ENCODE measurements at places on chromosomes 7 and 10.

GRCh38 chr10:52436664-52437063 lies 122.6 kb downstream of the DKK1 start:
- no peaks in the 10 kb centered on the region for H3K4me1 ChIP-seq
- no peak for DNase-seq
- H3K4me3 ChIP-seq = no peak overlapping the region

DNA sequence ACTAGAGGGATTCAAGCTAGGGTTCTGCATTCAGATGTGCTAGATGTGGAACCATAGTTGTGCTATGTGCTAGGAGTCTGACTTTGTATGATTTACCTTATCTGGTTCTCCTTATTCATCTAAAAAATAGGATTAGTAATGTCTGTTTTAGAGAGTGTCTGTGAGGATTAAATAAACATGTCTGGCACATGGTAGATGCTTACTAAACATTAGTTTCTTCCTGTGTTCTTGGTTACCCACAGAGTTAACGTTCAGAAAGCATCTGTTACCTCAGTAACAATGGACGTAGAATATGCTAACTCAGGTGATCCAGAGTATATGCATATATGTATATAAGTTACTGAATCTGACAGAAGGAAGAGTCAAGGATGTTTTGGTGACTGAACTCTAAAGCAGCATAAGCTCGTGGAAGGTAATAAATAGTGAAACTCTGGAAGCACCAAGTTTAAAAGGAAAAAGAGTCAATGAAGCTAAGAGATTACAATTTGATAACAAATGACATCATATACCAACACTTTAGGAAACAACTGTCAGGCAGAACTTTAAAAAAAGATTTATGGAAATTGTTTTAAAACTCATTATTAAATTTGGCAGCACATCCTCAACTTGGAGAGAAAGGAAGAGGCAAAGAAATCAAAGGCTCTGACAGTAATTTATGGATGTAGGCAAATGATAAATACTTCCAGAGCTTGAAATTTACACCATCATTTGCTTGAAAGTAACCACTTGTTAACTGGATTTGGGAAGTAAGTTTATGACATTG lies 127.0 kb downstream of the CCNY start:
- no peaks in the 10 kb centered on the region for H3K4me1 ChIP-seq
- H3K36me3 ChIP-seq = no peaks in the 10 kb centered on the region
- no peak for DNase-seq
- no peak overlapping the region for H3K27ac ChIP-seq

GRCh38 chr10:125132344-125132743 lies 28.0 kb downstream of the CTBP2 start:
- H3K4me1 ChIP-seq = no peaks in the 10 kb centered on the region
- DNase-seq = no peak
- H3K36me3 ChIP-seq = peaks cover 4% of the 10 kb centered on the region
- H3K27me3 ChIP-seq = peaks cover 28% of the 10 kb centered on the region

DNA sequence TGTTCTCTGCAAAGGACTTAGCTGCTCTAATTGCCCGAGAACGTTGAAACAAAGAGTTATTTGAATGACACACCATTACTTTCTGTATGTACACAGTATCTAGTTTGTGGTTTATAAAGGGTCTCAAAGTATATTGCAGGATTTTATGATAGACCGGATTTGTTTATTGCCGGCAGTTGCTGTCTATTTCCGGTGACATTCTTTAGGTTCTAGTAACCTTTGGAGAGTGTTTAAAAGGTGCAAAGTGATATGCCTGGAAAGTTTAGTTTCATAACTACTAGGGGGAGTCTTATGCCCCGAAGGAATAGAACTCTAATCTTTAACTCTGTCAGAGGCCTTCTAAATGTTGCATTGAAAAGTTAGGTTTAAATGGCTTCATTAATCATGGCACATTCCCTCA lies 63.8 kb downstream of the PAPSS2 start:
- H3K4me3 ChIP-seq = no peak overlapping the region
- no peaks in the 10 kb centered on the region for H3K36me3 ChIP-seq
- no peaks in the 10 kb centered on the region for H3K4me1 ChIP-seq
- H3K27me3 ChIP-seq = peaks cover 17% of the 10 kb centered on the region
- H3K27ac ChIP-seq = no peak overlapping the region
- DNase-seq = no peak

- H3K36me3 ChIP-seq = no peaks in the 10 kb centered on the region
- H3K4me1 ChIP-seq = no peaks in the 10 kb centered on the region
- no peak overlapping the region for H3K4me3 ChIP-seq
- H3K27ac ChIP-seq = no peak overlapping the region
- DNase-seq = no peak
- H3K27me3 ChIP-seq = peaks cover 9% of the 10 kb centered on the region
Observed at GRCh38 chr7:503575-504111, 16.0 kb downstream of the PDGFA start.

DNA sequence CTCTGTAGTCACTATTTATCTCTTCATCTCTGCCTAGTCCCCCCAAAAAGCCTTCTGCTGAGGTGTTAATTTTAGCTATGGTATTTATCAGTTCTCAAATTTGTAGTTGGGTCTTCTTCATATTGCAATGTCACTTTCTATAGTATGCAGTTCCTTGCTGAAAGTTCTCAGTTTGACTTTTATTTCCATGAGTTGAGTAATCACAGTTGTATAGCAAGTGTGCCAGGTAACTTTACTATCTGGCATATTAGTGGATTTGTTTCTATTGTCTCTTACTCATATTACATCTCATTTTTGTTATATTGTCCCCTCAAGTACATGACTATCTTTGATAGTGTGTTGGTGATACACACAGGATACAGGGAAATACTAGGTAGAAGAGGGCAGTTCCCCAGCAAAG lies 152.8 kb downstream of the CUBN start:
- H3K4me3 ChIP-seq = no peak overlapping the region
- H3K4me1 ChIP-seq = no peaks in the 10 kb centered on the region

DNA sequence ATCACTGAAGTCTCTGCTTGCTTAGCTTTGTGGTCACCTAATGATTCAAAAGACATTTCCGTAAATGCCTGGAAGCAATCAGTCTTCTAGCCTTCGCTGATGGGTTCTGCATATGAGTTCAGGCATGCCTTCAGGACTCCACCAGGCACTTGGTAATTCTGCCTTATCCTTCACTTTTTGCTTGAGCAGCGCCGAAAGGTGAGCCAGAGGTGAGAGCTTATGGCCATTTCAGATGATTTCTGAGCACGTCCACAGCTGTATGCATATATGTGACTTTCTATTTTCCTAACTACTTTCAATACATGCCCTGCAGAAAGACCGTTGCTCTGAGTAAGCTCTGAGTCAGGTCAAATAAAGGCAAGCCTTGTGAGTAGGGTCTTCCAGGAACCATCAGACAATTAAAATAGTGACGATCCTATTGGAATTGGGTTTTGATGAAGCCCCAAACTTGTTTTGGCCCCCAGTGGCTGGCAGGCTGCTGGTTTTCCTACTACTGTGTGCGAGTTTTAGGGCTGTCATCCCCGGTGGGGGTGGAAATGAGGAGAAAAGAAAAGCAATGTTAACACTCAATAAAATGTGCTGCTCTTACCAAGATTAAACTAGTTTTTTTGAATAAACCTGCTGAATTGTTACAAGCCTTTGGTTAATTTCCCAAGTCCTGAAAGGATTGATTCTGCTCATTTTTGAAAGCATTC lies 154.4 kb upstream of the AKR1E2 start:
- H3K36me3 ChIP-seq = no peaks in the 10 kb centered on the region
- H3K4me3 ChIP-seq = no peak overlapping the region
- no peak overlapping the region for H3K27ac ChIP-seq
- DNase-seq = no peak
- H3K4me1 ChIP-seq = no peaks in the 10 kb centered on the region
- peaks cover 56% of the 10 kb centered on the region for H3K27me3 ChIP-seq

DNA sequence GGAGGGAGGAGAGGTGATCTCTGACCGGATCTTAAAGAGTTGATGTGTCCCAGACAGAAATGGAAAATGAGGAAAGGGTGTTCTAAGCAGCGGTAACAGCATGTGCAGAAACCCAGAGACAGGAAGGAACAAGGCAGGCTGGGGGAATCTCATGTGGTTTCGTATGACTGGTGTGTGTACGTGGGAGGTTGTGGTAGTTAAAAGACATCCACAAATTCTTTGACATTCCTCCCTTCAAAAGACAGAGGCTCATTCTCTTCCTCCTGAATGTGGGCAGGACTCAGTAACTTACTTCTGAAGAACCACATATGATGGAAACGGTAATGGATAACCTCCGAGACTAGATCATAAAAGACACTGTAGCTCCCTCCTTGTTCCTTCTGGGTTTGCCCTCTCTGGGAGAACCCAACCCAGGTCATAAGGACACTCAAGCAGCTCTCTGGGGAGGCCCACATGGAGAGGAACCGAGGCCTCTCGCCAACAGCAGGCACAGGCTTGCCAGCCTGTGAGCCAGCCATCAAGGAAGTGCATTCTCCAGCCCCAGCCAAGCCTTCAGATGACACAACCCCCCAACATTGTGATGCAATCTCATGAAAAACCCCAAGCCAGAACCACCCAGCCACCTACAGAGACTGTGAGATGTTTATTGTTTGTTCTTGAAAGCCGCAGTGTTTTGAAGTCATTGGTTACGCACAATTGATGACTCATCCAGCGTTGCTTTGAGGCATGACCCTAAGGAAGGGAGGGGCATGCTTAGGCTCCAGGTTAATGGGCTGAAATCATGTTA lies 116.0 kb downstream of the SLIT1 start:
- no peak overlapping the region for H3K27ac ChIP-seq
- DNase-seq = no peak

- no peaks in the 10 kb centered on the region for H3K36me3 ChIP-seq
- no peak overlapping the region for H3K27ac ChIP-seq
- no peak for DNase-seq
- peaks cover 12% of the 10 kb centered on the region for H3K27me3 ChIP-seq
Observed at GRCh38 chr10:122706467-122706866, 6.8 kb upstream of the C10orf120 start.

- no peak overlapping the region for H3K4me3 ChIP-seq
- DNase-seq = no peak
- H3K36me3 ChIP-seq = peaks cover 46% of the 10 kb centered on the region
- H3K27me3 ChIP-seq = no peaks in the 10 kb centered on the region
- peaks cover 10% of the 10 kb centered on the region for H3K4me1 ChIP-seq
Observed at GRCh38 chr7:894927-895450, 18.6 kb downstream of the GET4 start.

DNA sequence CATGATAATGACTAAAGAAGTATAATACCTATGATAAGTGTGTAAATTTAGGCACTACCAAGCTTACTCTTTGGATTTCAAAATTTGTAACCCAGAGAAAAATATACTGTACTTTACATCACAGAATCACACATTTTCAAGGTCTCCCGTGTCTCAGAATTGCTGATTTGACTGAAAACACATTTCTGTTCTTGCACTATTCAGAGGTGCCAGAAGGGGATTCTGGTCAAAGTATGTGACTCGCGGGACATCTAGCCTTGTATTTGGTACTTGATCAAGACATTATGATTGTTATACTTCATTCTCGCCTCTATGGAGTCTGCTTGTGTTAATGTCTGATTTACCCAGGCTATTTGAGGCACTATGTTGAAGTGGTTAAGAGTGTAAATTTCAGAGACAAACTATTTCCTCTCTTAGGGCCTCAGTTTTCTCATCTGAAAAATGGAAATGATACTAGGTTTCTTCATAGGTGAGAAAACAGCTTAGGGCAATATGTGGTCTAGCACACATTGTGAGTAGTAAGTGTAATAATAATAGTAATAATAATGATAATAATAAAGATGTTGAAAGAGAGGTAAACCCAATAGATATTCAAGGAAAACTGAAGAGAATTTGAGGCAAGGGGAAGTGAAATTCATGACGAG lies 320.4 kb downstream of the RNLS start:
- no peak overlapping the region for H3K4me3 ChIP-seq
- peaks cover 8% of the 10 kb centered on the region for H3K4me1 ChIP-seq
- H3K27ac ChIP-seq = no peak overlapping the region
- H3K36me3 ChIP-seq = no peaks in the 10 kb centered on the region

DNA sequence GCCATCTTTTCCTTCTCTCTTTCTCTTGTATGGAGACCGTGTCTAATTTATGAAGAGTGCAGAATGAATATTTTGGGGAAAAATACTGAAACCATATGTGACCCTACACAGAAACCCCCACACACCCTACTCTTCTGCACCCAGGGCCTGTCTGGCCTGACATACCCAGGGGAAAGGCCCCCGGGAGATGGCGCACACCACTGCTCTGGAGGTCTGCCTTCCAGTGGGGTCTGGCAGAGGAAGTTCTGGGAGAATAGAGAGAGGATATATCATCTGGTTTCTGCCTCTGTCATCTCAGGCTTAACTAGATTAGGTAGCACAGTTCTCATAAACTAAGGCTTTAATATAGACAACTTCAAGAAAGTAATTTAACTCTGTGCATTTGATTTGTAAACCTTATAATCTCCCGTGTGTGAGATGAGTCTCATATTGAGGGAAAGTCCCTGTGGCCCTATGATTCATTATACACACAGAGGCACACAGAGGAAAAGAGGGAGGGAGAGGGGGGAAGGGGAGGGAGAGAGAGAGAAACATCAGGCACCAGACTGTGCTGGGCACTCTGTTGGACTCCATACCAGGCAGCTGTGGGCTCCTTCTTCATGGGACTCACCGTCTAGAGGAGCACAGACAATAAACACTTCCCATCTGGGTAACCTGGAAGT lies 123.3 kb downstream of the AOAH start:
- H3K27ac ChIP-seq = peak overlapping the region; percentile 50
- peaks cover 54% of the 10 kb centered on the region for H3K36me3 ChIP-seq
- no peaks in the 10 kb centered on the region for H3K27me3 ChIP-seq
- H3K4me1 ChIP-seq = peaks cover 63% of the 10 kb centered on the region
